Pancreas (tissue), 10 donors: ENCODE measurements at places on chromosomes 1 and 21. TPM values are rescaled to one million over a fixed set of nuclear protein-coding genes. Genes with fewer than 3 reads are reported as not detected.

LRRC71 gene
- polyA plus RNA-seq = 0.59 TPM

APH1A gene
- 78.0 TPM for polyA plus RNA-seq

PRDM16 gene
- polyA plus RNA-seq = 6.6 TPM

SPRR2D gene
- polyA plus RNA-seq = 0.53 TPM

TCHHL1 gene
- polyA plus RNA-seq = not detected

AVPR1B gene
- polyA plus RNA-seq = 1.1 TPM

FLVCR1 gene
- polyA plus RNA-seq = 2.2 TPM

BRINP3 gene
- 0.42 TPM for polyA plus RNA-seq

LCA5L gene
- 0.72 TPM for polyA plus RNA-seq

OR10Z1 gene
- not detected for polyA plus RNA-seq

CFHR4 gene
- polyA plus RNA-seq = not detected

NID1 gene
- 4.3 TPM for polyA plus RNA-seq

SHCBP1L gene
- not detected for polyA plus RNA-seq

S100A6 gene
- polyA plus RNA-seq = 304 TPM

RCSD1 gene
- polyA plus RNA-seq = 1.9 TPM

MSH4 gene
- 0.15 TPM for polyA plus RNA-seq
